Esophagus mucosa (tissue), 1 donor: ENCODE measurements at places on chromosomes 7 and 10. TPM values are rescaled to one million over a fixed set of nuclear protein-coding genes. Genes with fewer than 3 reads are reported as not detected.

Gene ABCC2
- 0.36 TPM for total RNA-seq

Gene TYW1B
- 1.00 TPM for total RNA-seq

Gene OR2A42
- not detected for total RNA-seq

Gene AASS
- total RNA-seq = 16.3 TPM

Gene TMEM213
- not detected for total RNA-seq

Gene ERCC6
- total RNA-seq = 19.0 TPM

Gene EN2
- not detected for total RNA-seq

Gene ZNF438
- total RNA-seq = 2.9 TPM

Gene TDRD1
- total RNA-seq = not detected

DNA sequence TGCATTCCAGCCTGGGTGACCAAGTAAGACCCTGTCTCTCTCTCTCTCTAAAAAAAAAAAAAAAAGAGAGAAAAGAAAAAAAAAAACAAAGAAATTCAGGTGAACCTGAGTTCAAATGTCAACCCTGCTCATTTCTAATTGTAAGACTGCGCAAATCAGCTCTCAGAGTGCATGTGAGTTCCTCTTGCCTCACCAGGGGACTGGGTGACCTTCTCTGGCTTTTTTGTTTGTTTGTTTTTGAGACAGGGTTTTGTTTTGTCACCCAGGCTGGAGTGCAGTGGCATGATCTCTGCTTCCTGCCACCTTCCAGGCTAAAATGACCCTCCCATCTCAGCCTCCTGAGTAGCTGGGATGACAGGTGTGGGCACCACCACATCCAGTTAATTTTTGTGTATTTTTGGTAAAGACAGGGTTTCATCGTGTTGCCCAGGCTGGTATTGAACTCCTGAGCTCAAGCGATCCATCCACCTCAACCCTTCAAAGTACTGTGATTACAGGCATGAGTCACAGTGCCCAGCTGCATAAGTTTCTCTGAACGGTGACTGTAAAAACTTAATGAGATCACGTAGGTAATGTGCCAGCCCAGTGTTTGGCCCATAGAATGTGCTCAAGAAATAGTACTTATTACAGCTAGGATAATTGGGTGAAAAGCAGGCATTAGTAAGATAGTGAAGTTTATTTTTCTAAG lies 45.3 kb upstream of the BAMBI start:
- no peak for ATAC-seq

- ATAC-seq = no peak
Observed at GRCh38 chr10:104446151-104446550, 92.5 kb downstream of the CFAP58 start.

DNA sequence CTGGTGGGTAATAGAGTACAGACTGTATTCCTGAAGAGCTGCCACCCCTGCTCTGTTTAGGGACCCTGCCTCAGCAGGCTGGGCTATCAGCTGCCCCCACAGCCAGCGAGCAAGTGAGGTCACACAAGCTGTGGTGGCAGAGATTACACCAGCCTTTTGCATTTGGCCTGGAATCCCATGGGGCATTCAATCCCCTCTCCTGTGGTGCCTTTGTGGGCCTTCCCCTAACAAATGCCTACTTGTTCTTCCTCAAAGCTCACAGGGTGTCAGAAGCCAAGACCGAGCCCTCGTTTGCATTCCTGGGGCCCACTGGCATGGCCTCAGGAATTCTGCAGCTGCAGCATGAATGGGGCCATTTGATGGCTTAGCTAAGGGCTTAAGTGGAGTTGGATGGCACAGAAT lies 212.7 kb upstream of the PHYHIPL start:
- ATAC-seq = no peak

- ATAC-seq = no peak
Observed at GRCh38 chr7:117479225-117480054, at the start of gene CFTR. Gene CFTR (plus strand): TSS chr7:117480025. CDS start chr7:117480095, 70 bp downstream.

DNA sequence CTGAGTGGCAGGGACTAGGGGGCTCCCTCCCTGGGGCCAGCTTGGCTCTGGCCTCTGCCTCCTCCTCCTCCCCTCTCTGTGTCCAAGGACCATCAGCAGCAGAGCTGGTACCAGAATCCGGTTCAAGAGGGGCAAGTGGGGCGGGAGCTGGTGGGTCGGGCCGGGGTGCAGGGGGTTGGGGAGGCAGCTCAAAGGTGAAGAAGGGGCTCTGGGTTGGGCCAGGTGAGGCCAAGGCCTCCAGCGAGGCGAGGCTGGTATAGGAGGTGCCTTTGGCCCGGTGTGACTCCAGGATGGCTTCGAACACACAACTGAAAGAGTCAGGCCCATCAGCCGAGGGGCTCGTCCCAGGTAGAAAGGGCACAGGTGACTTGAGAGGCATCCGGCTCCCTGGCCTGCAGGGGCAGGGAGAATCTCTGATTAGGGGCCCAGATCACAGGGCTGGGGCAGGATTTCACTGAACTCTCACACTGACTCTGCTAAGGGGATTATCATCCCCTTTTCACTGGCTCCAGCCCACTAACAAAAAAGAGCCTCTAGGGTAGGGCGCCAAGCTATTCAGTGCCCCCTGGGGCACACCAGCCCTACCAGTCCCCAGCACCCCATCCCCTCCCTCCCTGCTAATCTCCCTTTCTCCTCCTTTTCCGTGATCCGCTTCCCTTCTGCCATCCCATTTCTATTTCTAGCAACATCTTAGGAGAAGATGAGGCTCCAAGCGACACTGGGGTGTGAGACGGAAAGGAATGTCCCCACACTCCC lies 4.6 kb downstream of the PSD start:
- ATAC-seq = no peak

DNA sequence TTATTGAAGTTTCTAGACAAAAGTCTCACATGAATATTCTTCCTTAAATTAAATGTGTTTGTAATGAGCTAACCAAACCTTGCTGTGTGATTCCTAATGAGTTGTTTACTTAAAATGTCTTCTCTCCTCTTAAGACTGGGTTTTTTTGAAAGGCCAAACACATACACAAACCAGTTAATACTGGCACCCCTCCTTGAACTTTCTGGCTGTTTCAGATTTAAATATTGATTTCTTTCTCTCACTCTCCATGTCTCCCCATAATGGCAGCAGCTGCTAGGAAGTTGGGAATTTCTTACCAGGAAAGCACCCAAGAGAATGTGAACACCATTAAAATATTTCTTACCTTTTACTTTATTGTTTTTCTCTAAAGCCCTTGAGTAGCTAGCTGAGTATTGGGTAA lies 11.4 kb upstream of the PTN start:
- ATAC-seq = no peak

DNA sequence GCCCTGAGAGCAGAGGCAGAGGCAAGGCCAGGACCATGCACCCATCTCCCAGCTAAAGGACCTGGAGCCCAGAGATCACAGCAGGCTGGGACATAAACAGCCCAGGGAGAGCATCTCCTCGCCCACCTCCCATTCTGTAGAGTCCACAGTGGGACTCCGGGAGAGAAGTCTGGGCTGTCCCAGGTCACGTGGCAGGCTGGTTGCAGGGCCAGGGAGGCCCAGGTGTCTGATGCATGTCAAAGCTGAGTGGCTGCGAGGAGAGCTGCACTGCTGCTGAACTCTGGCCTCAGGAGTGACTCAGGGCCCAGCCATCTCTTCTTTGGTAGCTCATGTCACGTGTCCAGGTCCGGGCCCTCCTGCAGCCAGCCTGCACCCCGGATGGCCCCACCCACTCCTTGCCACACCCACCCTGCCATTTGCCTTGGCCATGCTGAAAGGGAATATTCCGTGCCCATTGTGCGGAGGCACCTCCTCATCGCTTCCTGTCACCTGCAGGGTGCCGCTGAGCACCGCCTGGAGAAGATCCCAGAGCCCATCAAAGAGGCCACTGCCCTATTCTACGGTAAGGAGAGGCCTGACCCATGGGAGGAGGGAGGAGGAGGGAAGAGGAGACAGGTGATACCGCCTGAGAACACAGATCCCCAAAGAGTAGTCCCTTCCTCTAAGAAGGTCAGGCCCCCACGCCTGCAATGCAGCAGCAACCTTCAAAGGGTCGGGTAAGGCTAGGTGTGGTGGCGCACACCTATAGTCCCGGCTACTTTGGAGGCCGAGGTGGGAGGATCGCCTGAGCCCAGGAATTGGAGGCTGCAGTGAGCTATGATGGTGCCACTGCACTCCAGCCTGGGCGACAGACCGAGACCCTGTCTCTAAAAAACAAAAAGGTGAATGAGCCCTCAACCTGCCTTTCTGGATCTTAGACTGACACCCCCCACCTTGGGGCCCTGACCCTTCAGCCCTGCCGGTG lies 12.6 kb upstream of the SH2B2 start:
- ATAC-seq = peak; percentile 83
